ENCODE measurements at places on chromosomes 4 and X. TPM values are rescaled to one million over a fixed set of nuclear protein-coding genes. Genes with fewer than 3 reads are reported as not detected.
A peak's percentile ranks its signal among the peaks of the same experiment; 100 is the strongest.

DNA sequence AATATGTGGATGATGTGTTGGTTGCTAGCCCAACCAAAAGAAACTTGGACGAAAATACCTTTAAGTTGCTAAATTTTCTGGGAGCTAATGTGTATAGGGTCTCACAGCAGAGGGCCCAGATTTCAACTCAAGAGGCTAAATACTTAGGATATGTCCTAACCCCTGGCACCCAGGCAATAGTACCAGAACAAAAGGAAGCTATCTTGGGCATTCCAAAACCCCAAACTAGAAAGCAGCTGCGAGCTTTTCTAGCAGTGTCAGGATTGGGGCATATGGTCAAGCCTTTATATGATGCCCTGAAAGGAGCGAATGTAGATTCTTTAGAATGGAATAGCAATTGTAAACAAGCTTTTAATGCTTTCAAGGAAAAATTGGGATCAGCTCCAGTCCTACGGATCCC, 10.6 kb downstream of the CXCL2 start:
- no peak for DNase-seq

DNA sequence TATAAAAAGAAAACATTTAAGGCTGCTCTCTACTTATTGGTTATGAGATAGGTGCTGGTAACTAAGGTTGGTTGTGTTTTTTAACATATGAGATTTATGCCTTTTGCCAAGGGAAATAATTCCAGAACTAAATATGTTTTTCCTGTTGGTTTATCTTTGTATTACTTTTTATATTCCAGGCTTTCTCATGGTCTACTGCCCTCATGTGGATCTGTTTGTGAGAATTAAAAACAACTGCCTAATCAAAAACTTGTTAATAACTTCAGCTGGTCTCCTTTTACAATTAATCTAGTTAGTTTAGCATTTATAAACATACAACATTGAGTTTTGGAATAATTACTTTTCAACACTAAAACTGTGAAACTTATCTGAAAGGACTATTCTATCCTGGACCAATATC, 1208.3 kb downstream of the ADGRL3 start:
- DNase-seq = no peak

DNA sequence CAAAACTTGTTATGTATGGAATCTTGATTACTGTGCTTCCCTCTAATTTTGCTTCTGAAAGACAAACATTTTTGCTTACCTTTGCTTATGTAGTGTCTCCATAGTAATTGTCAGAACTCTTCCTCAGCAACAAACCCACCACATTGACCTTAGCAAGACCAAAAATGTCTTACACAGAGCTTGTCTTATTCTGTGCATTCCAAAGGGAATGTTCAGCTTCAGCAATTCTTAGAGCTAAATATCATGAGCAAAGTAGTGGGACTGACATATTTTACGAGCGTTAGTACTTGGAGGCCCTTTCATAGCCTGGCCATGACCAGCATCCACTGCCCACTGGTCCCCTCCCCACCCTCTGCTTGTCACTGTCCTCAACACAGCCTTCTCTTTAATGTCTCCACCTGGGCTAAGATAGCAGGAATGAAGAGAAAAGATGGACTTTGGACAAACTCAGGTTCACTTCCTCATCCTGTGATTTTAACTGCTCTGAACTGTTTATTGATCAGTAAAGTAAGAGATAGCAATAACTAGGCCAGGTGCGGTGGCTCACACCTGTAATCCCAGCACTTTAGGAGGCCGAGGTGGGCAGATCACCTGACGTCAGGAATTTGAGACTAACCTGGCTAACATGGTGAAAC, 15.5 kb upstream of the SH3D19 start:
- DNase-seq = no peak

- no peak for DNase-seq
Measured at GRCh38 chr4:104915373-104915772, 231.3 kb upstream of the TET2 start.

DNA sequence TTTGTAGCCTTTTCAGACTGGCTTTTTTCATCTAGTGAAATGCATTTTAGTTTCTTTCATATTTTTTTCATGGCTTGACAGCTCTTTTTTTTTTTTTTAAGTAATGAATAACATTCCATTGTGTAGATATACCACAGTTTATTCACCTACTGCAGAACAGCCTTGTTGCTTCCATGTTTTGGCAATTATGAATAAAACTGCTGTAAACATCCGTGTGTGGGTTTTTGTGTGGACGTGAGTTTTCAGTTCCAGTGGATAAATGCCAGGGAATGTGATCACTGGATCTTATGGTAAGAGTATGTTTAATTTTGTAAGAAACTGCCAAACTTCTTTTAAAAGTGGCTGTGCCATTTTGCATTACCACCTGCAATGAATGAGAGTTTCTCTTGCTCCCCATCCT, 160.8 kb downstream of the SOWAHB start:
- peak; percentile 56 for DNase-seq

DNA sequence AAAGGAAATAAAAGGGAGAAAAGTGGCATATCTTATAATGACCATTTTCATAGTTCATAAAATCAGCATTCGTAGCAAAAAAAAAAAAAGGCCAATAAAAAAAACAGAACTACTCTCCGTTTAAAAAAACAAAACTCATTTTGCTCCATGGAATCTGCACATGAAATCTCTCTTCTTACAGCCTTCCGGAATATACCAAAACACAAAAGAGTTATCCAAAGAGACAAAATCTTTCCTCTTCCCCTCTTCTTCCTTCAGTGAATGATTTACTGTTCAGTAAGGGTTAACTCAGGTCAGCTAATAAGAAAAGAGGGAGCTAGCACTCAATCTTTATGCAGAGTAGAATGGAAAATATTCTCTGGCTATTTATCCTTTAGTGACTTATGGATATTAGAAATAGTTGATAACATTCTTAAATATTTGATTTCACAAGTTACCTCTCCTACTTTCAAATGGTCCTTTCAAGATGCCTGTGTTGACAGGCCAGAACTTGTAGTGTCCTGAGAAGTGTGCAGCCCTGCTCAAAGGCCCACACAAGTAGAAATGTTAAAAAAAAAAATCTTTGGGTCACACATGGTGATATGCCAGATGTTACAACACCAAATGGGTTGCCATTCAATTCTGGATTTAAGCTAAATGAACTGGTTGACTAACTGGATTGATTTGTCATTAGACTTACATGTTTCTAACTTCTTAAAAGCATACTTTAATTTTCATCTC, 42.1 kb downstream of the PDGFC start:
- DNase-seq = peak; percentile 53

- no peak for DNase-seq
Measured at GRCh38 chr4:183447646-183448045, 3.2 kb downstream of the CDKN2AIP start.

- DNase-seq = no peak
Measured at GRCh38 chr4:43360296-43360695, 467.8 kb downstream of the GRXCR1 start.

DNA sequence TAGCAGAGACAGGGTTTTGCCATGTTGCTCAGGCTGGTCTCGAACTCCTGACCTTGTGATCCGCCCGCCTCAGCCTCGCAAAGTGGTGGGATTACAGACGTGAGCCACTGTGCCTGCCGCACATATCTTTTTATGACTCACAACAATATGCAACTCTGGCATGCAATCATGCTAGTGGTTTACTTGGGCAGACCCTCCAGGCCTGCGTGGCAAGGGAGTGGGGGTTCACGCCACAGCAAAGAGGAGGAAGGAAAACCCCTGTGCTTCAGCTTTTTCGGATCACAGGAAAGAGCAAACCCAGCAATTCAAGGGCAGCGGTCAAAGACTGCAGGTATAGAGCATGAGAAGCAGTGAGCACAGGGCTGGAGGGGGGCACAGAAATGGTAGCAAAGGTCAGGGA, 48.3 kb upstream of the CD99 start:
- no peak for DNase-seq

GRCh38 chrX:106611317-106611678, 480 bp upstream of the RADX start:
- no peak for DNase-seq

GRCh38 chr4:52235552-52236201, 184.6 kb downstream of the SPATA18 start:
- no peak for DNase-seq

- no peak for DNase-seq
Measured at GRCh38 chr4:76212851-76213414, 691 bp downstream of the SCARB2 start.

DNA sequence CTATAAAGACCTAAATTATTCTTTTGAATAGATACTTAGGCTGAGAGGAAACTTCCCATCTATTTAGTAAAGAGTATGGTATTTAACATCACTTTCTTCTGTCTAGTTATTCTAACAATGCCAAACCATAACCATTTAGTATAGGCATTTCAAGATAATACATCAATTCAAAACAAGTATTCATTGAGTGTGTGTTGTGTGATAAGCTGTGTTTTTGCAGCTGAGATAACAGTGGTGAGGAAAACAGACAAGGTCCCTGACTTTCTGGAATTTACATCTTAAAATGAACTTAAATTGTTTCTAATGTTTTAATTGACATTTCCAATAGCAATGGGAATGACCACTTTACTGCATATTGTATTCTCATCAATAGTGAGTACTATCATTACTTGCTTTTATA, 22.4 kb upstream of the TSPAN5 start:
- DNase-seq = no peak

Gene IQSEC2
- total RNA-seq = 4.8 TPM

Gene TEX13C
- total RNA-seq = not detected

Gene NHS
- 2.6 TPM for total RNA-seq

Gene ZNF141
- 1.0 TPM for total RNA-seq

Gene SPATA4
- not detected for total RNA-seq

Gene MPC1L
- not detected for total RNA-seq

Gene ARX
- total RNA-seq = not detected

Gene PTTG2
- not detected for total RNA-seq

Gene PPEF2
- not detected for total RNA-seq

Gene RTL9
- 0.11 TPM for total RNA-seq

Gene HHIP
- 8.8 TPM for total RNA-seq

Data from SJSA1 (cell line).